ENCODE measurements at places on chromosomes 1 and 21.
A peak's percentile ranks its signal among the peaks of the same experiment; 100 is the strongest.

GRCh38 chr1:51897699-51898031, 19.1 kb upstream of the NRDC start:
- no peak for DNase-seq

DNA sequence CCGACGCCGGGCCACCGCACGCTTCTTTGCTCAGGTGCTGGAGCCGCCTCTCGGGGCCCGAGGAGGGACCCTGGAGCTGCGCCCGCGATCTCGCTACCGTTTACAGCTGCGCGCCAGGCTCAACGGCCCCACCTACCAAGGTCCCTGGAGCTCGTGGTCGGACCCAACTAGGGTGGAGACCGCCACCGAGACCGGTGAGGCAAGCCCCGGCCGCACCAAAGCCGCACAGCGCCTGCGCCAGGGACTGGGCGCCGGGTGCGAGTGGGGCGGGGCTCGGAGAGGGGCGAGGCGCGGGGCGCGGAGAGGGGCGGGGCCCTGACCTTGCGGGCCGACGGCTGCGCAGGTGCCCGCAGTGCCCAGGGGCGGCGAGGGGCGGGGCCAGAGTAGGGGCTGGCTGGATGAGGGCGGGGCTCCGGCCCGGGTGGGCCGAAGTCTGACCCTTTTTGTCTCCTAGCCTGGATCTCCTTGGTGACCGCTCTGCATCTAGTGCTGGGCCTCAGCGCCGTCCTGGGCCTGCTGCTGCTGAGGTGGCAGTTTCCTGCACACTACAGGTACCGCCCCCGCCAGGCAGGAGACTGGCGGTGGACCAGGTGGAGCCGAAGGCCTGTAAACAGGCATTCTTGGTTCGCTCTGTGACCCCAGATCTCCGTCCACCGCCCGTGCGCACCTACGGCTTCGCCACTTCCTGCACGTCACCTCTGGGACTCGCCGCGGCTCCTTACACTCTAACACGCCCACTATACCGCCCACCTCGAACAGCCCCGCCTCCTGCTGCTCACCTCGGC, 9.8 kb upstream of the CDC20 start:
- DNase-seq: peak; percentile 37

GRCh38 chr1:101325144-101325543, 88.3 kb downstream of the S1PR1 start:
- DNase-seq: no peak

DNA sequence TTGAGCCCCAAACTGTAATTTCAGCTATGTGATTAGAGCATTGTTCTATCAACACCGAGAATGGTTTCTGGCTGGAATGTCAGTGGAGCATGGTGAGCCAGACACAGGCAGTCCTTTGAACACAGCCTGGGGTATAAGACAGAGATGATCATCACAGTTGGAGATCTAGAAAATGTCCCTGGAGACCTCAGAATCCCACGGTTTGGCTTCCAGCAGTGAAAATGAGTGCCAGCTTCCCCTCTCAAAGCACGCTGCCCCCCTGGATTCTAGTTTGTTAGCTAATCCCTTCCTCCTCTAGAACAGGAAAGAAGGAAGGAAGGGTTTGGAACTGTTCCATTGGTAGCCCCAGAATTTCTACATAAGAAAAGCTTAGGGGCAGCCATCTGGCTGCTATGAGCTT, 59.9 kb upstream of the JAK1 start:
- no peak for DNase-seq

DNA sequence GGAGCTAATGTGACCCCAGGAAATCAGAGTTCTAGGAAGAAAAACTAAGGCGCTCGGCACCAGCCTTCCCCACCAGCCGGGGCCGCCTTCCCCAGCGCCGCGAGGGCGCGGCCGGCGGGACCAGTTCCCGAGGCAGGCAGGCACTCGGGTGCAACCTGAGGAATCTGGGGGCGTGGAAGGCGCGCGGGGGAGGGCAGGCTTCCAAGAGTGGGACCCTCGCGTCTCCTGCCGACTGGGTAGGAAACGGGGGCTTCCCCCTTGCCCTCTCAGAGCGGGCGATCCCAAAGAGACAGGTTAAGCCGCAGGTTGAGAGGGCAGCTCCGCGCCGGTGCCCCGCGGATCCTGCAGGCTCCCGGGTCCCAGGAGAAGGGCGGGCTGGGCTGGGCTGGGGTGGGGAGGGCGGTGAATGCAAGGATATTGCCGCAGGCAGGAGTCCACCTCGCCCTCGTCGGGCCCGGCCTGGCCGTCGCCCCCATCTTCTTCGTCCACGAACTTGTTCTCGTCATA, 431 bp downstream of the ARPC5 start:
- DNase-seq: peak; percentile 60

DNA sequence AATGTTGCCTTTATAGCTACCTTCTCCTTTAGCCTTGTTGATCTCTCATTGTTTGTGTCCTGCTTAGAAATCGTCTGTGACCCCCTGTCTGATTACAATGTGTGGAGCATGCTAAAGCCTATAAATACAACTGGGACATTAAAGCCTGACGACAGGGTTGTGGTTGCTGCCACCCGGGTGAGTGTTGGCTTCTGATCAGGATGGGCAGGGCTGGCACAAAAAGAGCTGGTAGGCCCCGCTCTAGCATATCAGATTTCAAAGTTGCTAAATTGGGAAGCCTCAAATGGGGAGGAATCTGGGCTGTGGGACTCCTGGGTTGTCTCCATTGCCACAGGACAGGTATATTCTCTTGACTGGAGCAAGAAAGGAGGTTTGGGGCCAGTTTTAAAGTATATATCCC, 8.4 kb downstream of the NCSTN start:
- no peak for DNase-seq

DNA sequence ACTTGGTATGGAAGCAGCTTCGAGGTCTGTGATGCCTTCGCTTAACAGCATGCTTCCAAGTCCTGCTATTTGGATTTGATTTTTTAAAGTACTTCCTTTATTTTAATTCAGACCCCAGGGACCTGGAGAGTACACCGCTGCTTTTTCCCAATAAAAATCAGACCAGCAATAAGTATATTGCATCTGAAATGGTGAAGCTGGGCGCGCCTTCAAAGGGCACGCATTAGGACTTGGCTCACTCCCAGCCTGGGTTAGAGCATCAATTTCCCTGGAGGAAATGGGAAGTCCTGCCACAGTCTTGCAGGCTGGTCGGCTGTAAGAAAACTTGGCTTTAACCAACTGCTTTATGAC, 325.1 kb downstream of the RRAGC start:
- DNase-seq: no peak

GRCh38 chr1:44068442-44068921, 37.2 kb upstream of the SLC6A9 start:
- no peak for DNase-seq

DNA sequence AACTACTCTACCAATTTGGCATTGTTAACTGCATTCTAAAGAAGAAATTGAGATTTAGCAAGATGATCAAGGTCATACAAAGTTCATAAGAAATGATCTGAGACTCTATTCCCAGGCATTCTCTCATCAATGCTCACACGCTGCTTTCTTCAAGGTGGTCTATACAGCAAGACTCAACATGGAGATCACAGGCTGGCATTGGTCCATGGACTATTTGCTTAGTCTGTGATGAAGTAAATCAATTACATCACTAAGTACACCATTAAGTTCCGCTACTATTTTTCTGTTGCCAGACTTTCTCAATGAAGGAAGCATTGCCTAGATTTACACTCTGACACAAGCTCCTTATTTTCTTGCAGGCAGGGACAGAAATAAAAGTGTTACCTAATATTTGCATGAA, 51.9 kb upstream of the CYP2J2 start:
- no peak for DNase-seq

GRCh38 chr1:27349784-27350662, 8.2 kb downstream of the SYTL1 start:
- DNase-seq: no peak
